SIG-M5 (cell line): ENCODE measurements at places on chromosomes 2 and 18.
A peak's percentile ranks its signal among the peaks of the same experiment; 100 is the strongest.

GRCh38 chr2:146847846-146848245 lies 997.0 kb upstream of the ACVR2A start:
- no peak for DNase-seq

- DNase-seq = no peak
Measured at GRCh38 chr2:166170356-166170755, 42.5 kb upstream of the SCN1A start.

DNA sequence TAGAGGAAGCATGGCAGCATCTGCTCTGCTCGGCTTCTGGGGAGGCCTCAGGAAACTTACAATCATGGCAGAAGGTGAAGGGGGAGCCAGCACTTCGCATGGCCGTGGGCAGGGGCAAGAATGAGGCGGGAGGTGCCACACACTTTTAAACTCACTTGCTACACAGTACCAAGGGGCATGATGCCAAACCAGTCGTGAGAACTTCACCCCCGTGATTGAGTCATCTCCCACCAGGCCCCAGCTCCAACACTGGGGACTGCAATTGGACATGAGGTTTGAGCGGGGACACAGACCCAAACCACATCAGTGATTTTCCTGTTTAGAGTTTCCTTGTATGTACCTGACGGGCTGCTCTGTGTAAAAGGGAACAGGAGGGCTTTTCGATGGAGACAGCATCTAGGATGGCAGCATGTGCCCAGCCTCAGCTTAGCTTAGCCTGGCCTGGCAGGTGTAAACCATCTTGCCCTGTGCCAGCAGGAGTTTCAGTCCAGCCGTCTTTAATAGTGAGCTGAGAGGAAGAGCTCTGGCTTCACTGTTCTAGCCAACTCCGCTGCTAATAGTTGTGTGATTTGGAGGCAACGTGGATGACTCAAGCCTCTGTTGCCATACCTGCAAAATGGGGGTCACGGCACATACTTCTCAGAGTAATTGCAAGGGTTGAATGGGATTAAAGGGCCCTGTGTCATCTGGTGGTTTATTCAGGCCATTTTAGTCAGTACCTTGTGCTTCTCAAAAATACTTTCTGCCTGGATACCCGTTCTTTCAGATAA lies 101.8 kb downstream of the ASAP2 start:
- DNase-seq = no peak

GRCh38 chr18:505483-506122 lies 5.1 kb upstream of the COLEC12 start:
- DNase-seq = no peak

GRCh38 chr2:68125821-68126220 lies 31.9 kb upstream of the PNO1 start:
- DNase-seq = no peak

DNA sequence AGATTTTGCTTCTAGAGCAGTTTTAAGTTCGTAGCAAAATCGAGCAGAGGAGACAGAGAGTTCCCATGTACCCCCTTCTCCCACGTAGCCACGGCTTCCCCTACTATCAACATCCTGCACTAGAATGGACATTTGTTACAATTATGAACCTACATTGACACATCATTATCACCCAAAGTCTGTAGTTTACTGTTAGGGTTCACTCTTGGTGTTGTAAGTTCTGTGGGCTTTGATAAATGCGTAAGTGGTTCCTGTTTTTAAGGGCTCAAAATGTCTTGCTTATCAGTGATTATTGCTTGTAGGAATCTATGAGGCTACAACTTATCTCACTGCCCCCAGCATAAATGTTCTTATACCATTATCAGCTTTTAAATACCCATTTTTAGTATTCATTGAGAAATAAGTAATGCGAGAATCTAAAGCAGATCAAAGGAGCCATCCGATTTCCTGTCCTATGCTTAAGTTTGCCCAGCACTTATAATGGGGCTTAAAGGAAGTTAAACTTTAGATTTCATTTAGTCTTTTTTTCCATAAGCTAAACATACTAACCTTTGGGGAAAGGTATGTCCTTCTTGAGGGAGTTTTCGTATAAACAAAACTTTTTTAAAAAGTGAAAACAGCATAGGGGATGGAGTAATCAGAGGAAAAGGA lies 118.7 kb downstream of the HAUS1 start:
- DNase-seq = peak; percentile 5

- DNase-seq = no peak
Measured at GRCh38 chr18:23416298-23416697, 36.8 kb upstream of the RIOK3 start.

- no peak for DNase-seq
Measured at GRCh38 chr2:200356321-200356720, 49.8 kb downstream of the SPATS2L start.

- DNase-seq = no peak
Measured at GRCh38 chr2:56770490-56770889, 586.7 kb downstream of the CCDC85A start.

DNA sequence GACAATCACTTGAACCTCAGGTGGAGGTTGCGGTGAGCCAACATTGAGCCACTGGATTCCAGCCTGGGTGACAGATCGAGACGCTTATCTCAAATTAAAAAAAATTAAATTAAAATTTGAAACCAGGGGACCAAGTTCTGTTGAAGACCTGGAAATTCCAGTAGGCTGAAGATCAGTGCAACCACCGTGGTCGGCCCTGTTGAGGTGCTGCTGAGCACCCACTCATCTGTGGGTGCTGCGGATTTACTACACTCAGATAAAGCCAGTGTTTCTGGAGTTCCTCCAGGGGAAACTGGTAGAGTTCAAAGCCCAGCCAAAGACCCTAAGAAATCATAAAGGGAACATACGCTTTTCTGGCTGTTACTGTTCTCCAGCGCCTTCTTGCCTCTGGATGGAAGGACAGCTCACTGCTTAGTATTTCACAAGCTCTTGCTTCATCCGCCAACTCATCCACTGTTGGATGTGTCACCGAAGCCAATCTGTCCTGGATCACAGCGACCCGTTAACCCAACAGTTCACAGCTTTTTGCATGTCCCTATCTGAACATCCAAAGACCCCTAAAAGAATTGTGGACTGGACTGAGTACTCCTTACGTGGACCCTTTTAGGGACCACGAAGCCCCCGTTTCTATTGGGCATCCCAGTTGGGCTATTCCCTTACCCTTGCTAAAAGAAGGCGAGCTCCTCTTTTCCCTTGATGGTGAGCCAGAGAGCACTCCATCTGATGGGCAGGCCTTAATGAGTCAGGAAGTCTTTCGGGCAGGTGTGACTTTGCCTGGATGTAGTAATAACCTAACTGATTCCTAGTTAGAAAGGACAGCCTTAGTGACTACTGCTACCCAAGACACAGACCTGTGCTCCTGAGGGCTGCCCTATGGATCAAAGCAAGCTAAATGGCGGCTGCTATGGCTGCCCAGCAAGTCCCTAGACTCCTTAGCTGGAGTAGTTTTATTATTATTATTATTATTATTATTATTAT lies 6.0 kb upstream of the ALPP start:
- peak; percentile 72 for DNase-seq
